Activated CD4-positive, CD25-positive, alpha-beta regulatory T cell (primary cell): ENCODE measurements at places on chromosomes 1 and 21.

- no peak for DNase-seq
These were observed 54.2 kb downstream of the GLIS1 start for GRCh38 chr1:53684741-53685140.

DNA sequence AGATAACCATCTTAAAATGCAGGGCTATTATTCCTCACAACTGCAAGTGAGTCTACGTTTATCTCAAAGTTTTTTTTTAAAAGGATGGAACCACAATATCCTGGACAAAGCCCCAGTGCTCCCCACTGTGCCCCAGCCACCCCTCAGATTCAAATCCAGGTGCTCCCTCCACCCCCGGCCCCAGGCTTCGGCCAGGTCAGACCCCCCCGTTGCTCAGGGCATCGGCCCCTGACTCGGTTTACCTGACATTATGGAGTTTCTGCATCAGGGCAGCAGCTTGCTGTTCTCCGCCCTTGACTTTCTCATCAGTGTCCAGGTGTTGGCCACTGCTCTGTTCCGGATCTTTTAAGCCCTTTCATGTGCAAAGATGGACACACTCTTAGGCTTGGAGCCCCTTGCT lies 72.9 kb downstream of the SCCPDH start:
- no peak for DNase-seq

- no peak for DNase-seq
These were observed 89.0 kb downstream of the SLC45A1 start for GRCh38 chr1:8406960-8407359.

DNA sequence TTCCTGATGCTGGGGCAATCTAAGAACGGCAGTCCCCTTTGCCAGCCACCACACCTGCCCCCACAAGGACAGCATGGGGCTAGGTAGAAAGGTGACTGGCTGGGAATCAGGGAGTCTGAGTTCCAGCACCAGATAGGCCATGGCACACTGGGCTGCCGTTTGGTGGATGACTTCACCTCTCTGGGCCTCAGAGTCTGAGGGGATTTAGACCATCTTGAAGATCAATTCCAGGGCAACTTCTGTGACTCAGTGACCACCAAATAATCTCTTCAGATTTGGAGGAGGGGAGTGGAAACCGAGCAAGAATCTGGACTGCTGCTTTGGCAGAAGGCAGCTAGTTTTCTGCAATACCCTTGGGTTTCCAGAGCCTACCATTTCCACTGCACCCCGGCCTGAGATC lies 92.1 kb upstream of the EDN2 start:
- DNase-seq: no peak

DNA sequence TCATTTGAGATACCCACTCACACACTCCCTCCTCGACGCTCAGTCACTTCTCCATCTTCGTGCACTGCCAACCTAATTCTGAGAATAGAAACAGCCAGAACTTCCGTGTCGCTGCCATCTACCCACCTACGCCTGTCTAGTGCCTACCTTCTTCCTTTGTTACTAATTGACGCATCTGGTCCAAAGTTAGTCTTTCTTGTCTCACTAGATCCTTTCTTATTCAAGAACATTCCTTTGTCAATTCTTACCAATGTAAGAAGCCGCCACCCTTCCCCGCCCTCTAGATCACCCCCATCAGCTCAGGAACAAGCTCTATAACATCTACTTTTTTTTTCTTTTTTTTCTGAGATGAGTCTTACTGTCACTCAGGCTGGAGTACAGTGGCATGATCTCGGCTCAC lies 3.7 kb downstream of the PADI6 start:
- no peak for DNase-seq

DNA sequence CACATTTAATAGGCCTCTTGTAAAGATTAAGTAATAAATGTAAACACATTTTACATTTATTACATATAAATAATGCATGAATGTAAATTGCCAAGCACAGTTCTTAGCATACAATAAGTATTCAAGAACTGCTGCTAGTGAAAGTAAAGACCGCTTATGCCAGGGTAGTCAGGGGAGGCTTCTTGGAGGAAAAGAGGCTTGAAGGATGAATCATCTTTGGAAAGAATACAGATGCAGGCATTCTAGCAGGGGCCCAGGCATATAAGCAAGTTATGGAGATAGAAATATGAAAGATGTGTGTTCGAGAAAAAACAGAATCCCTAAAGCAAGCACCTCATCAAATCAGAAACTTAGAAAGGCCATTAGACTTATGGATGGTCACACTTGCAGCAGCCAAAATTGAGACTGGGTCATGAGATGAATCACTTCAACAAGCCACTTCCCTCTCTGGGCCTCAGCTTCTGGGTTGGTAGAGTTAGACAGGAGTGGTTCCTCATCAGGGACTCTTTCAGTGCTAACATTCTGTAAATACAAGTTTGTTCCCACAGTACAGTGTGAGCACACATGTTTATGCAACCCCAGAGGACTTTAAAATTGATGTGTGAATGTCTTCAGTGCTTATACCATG lies 79.8 kb upstream of the ROR1 start:
- DNase-seq: no peak

DNA sequence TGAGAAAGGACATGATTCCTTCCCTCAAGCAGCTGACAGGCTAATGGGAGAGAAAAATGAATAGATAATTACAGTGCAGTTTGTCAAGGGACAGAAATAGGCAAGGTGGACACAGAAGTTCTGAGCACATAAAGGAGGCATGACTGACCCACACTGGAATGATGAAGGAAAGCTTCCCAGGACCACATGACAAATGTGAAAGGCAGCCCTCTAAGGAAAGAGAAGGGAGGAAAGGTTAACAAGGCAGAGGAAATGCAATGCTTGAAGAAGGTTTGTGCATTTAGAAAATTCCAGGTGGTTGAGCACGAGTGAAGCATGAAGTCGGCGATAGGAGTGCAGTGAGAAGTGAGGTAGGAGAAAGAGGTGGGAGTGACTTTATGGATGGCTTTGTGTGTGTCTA lies 37.4 kb downstream of the LAMC2 start:
- no peak for DNase-seq

GRCh38 chr1:34578306-34578705 lies 176.5 kb upstream of the GJB5 start:
- no peak for DNase-seq

GRCh38 chr1:242787968-242788367 lies 263.5 kb upstream of the PLD5 start:
- DNase-seq: no peak

DNA sequence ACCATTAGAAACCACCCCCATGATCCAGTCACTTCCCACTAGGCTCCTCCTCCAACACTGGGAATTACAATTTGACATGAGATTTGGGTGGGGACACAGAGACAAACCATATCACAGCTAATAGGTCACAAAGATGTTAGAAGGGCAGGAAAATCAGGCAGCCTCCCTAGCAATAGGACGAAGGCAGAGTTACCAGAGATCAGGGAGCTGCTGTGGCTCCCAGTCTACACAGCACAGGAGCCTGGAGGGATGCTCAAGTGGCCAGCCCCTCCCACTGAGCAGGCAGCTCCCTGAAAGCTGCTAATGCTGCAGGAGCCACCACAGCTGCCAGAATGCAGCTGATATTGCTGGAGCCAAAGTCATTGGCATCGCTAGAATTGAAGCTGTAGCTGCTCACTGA lies 51.0 kb downstream of the CR1L start:
- no peak for DNase-seq

DNA sequence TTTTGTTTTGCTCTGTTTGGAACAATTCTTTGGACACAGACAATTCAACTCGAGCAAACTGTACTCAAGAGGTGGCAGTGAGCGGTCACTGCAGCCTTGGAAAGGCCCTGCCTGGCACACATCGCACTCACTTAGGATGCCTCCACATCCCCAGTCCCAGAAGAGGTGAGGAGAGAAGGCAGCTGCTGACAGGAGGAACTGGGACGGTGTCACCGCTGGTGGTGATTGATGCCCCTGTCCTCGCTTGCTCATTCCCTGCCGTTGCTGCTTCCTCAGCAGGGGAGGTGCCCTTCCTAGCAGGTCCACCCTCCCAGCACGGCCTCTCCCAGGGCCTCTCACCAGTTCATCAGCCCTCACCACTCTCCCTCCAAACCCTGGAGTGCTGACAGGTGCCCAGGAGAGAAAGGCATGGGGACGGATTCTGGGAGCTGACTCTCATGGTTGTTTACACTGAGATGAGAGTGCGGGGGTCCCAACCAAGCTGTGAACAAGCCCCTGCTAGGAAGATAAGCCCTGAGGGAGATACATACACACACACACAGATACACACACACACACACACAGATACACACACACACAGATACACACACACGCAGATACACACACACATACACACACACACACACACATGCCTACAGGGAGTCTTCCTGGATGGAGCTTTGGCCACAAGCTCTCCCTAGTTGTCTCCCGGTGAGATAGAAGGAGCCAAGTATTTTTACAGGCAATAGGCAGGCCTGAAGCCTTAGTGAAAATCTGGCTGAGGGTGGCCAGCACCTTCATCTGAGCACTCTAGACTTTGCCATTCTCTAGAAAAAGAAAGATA lies 101.1 kb downstream of the CDC7 start:
- no peak for DNase-seq

DNA sequence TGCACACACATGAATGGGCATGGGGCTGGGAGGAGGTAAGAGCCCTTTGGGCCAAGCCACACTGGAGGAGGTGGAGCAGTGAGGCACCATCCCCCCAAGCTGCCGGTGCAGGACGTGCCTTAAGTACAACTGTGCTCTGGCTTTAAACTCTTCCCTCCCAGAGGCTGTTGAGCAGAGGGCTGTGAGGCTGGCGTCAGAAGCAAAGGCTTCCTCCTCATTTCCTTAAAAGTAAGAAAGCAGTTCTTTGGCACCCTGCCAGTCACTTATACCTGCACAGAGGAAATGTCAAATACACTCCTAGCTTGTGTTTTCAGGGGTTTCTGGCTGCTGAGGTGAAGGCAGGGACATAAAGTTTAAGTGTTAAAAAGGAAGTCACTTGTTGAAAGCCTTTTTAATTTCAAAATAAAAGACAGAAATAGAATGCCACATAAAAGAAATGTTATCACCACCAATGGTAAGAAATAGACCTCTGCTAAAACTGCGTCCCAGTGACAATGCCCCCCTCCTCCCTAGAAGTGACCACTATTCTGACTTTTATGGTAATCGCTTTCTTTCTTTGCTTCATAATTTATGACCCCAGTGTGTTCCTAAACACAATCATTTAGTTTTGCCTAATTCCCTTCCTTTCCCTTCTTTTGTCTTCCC lies 33.0 kb downstream of the LAMC2 start:
- no peak for DNase-seq

DNA sequence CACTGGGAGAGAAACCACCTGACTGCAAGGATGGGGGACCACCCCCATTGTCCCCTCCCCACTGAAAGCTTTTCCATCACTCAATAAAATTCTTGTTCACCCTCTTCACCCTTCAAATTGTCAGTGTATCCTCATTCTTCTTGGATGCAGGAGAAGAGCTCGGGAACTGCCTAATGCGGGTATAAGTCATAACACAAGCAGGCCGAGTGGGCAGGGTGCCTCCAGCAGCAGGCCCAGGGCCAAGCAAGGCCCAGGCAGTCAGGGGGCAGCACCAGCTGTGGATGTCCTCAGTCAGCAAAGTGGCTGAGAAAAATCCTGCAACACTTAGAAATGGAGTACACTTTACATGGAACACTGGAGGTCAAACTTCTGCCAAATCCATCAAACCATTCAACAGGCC lies 33.7 kb upstream of the SLC35A3 start:
- DNase-seq: no peak

DNA sequence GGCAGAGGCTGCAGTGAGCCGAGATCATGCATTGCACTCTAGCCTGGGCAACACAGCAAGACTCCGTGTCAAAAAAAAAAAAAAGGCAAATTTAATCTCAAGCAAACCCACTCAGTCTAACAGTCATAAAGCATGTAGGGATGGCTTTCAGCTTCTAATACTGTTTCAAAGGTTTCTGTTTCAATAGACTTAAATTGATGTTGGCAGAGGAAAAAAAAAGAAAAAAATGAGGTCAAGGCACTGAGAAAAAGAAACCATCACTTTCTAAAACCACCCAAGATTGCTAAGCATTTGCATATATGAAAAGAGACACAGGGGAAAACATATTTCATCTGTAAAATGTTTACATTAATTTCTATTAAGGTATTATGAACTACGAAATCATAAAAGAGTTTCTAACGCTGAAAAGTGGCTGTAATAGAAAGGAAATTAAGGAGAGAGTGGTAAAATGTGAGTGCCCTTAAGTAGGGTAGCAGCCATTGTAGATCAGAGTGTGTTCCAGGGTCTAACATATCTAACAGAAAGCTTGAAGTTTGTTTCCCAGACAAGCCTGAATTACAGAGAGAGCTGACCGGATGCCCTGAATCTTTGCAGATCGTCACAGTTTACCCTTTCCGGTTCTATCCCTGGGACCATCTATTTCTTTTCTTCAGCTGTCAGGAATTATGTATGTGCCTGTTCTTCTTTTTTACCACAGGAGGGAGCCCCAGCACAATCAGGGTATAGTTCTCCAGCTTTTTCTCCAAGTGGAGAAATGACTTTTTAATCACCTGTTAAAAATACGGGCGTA lies 70.0 kb downstream of the PLD5 start:
- DNase-seq: no peak

GRCh38 chr1:110339407-110340206 lies 430 bp downstream of the RBM15 start:
- DNase-seq: no peak

DNA sequence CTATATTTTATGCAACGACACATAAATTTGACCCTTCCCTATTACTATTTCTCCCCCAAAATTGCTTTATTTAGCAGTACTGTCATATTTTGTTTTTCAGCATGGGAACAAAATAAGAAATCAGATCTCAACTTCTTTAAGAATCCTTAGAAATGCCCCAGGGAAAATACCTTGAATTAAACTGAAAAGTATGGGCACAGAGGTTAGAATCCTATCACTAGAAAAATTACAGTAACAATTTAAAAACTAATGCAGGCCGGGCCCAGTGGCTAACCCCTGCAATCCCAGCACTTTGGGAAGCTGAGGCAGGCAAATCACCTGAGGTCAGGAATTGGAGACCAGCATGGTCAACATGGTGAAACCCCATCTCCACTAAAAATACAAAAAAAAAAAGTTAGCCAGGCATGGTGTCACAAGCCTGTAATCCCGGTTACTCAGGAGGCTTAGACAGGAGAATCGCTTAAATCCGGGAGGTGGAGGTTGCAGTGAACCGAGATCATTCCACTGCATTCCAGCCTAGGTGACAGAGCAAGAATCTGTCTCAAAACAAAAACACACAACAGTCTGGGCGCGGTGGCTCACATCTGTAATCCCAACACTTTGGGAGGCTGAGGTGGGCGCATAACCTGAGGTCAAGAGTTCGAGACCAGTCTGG lies 51.4 kb downstream of the GNB1 start:
- no peak for DNase-seq

DNA sequence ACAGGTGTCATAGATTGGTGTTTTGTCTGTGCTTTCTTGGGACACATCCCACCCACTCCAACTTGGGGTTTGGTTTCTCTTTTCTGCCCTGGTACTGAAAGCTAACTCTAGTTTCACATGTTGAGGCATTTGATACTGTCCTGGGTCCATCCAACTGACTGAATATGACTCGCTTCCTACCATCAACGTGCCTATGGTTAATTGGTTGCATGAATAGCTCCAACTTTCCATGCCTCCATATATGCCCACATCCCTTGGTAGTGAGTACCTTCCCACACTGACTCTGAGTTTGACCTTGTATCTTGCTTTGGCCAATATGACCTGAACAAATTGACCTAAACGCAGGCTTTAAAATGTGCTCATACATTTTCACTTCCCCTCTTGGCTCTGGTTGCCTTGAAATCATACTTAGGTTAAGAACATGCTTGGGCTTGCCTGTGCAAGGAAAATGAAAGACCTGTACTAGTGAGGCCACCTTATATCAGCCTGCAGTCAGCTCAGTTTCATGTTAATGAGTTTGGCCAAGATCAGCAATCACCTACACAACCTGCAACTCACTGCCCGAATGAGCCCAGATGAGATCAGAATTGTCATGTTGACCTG lies 81.0 kb upstream of the KCNK2 start:
- no peak for DNase-seq

GRCh38 chr1:211174375-211174774 lies 40.4 kb upstream of the KCNH1 start:
- DNase-seq: no peak
